Stimulated activated memory B cell treated with anti-CD40 and anti-IgM and Interleukin-4, amounts not matched to agents 10 μg/mL and 1 μg/mL and 100 μg/mL, for 72 hours (primary cell): ENCODE measurements at places on chromosomes 5 and 9.

DNA sequence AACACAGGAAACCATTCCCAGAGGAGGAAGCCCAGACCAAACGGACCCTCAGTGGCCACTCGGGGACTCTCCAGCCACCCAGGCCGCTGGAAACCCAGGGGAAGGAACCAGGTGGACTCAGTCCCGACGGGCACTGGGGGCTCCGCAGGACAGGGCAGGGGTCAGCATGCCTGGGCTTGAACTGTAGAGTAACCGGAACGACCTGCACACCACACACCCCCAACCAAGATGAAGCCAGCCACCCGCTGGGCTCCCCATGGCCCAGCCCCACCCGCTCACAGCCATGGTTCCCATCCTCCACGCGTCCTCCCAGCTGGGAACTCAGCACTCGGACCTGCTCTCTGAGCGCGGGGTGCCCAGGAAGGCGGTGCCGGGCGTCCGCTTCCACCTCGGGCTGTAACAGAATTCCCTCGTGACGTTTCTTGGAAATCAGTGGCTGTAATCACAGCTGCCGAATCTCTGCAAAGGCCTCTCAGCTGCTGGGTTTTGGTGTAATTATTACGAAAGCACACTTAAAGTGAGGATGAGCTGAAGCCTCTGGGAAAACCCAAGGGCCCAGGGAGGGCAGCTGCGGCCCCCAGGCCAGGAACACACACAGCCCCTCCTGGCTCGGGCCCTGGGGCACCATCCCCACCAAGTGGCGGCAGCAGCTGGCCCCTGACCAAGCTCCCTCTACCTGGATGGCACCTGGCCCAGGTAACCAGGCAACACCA is 13.8 kb downstream of the NACC2 start:
- no peak for ATAC-seq

GRCh38 chr5:110896901-110897300 is 158.1 kb downstream of the SLC25A46 start:
- ATAC-seq = no peak

DNA sequence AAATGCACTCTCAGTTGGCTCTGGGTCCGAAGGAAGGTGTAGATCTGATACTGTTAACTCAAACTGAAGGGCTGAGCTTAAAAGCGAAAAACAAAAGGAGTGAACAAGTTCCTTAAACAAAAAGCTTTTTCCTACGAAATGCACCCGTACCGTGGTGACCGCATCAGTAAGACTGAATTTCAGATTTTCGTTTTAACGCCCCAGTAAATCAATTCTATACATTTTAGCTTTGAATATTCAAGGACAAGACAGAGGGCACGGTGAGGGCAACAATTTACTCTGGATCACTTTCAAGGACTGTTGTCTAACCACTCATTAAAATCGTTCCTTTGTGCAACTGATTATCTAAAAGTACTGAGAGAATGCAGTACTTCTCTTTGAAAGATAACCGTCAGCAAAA is 1.9 kb downstream of the HOMER1 start:
- no peak for ATAC-seq

DNA sequence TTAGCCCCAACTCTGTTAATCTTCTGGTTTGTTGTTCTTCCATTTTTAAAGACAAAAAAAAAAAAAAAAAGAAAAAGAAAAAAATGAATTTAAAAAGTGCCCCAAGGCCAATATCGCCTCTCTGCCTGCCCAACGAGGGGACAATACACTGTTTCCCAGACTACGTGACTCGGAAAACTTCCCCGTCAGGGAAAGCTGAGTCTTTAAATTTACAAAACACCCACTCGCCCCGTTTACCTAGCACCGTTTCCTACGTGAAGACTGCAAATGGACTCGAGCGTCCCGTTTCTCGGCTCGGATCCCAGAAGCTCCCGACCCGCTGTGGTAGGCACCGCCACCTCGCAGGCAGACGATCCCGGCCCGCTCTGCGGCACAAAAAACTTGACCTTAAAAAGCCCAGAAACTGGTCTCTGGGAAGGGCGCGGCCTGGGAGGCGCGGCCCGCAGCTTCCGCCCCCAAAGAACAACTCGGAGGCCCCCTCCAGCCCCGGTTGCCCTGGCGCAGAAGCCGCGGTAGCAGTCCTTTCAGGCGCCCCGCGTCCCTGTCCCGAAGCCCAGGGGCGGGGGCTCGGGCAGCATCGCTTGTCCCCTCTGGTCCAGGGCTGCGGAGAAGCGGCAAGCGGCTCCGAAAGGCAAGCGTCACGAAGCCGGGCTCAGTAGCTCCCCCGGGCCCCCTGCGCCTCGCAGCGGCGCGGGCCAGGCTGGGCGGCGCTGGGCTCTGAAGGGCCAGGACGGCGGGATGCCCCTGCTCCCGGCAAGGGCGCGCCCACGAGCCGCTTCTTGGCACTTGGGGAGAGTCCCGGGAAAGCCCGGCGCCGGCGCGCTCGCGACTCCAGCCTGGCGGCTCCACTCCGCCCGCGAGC is at the start of gene GCNT4:
TSS of gene GCNT4 (minus strand) at position 367 of the 862 bp plus-strand sequence. CDS start 22,521 bp downstream, outside the sequence.
- ATAC-seq = peak; percentile 42

GRCh38 chr9:132541870-132542830 is 40.3 kb upstream of the BARHL1 start:
- ATAC-seq = no peak

DNA sequence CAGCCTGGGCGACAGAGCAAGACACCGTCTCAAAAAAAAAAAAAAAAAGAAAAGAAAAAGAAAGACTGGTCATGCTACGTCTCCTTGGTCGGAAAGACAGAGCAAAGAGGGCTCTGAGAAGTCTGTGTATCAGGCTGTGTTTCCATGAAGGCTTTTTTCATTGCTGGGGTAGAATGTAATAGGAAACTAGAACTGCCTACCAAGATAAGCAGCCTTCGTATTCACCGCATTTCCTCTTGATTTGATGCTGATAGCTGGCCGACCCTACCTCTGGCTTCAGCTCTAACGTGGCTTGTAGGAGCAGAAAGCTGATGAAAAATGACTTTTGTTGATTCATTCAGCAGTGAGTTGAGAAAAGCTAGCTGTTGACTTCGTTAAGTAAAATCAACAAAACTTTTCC is 17.4 kb downstream of the SLC1A3 start:
- ATAC-seq = no peak
